Vagina (tissue), 2 donors: ENCODE measurements at places on chromosomes 13 and 19.

DNA sequence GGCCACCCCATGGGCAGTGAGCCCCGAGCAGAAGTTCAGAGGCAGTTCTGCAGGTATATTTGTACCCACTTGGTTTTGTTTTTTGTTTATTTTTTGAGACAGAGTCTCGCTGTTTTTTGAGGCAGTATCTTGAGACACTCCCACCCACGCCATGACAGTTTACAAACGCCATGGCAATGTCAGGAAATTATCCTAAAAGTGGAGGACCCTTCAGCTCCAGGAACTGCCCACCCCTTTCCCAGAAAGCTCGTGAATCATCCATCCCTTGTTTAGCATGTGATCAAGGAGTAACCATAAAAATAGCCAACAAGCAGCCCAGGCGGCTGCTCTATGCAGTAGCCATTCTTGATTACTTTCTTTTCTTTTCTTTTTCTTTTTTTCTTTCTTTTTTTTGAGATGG is 41.0 kb downstream of the CELF5 start:
- DNase-seq: no peak

- no peak for DNase-seq
Observed at GRCh38 chr19:45450012-45450333, 17.8 kb upstream of the FOSB start.

- DNase-seq: no peak
Observed at GRCh38 chr13:32044446-32044845, 12.9 kb downstream of the FRY start.

DNA sequence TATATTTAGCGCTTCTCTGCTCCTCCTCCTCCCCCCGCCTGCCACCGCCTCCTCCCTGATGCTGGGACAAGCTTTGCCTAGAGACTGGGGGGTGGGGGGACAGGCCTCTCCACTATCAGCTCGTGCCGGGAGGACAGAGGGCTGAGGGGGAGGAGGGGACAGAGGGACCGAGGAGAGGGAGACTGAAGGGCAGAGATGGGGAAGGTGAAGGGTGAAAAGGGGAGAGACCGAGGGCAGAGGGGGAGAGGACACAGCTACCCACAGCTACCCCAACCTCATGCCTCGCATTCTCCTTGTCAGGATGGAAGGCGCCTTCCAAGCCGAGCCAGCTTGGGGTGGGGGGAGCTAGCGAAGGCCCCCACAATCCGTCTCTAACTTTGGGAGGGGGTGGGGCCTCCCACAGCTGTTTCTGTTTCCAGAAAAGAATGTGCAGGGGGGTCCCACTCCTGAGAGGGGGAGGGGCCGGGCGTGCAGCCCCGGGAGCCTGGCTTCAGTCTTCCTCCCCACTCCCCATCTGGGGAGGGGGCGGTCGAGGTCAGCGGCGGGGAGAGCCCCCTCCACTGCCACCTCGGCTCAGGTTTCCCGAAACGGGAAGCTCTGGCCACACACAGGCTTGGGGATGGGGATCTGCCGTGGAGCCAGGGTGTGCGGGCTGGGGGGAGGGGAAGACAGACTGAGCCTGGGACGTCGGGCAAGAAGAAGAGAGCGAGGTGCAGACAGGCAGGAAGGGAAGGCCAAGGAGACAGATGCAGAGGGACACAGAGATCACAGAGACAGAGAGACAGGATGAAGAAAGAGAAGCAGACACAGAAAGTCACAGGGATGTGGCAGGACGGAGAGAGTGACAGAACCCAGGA is 1.6 kb downstream of the DACT3 start:
- DNase-seq: no peak

DNA sequence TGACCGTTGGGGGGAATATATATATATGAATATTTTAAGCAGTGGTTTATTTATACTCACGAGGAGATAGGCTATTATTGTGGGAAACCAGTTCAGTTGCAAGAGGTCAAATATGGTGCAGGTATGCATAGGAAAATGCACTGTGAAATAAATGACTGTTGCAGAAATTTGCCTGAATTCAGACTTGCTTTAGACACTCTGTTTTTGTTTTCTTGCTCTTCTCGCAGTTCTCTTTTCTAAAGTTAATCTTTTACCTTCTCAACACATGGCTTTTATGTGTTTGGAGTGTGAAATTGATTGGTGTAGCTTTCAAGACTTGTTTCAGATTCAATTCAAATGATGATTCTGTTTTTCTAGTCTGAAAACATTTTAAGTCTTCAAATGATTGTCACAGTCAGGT is 109.7 kb downstream of the LRCH1 start:
- no peak for DNase-seq

- DNase-seq: no peak
Observed at GRCh38 chr19:31943191-31943661, 402.2 kb upstream of the ZNF507 start.

DNA sequence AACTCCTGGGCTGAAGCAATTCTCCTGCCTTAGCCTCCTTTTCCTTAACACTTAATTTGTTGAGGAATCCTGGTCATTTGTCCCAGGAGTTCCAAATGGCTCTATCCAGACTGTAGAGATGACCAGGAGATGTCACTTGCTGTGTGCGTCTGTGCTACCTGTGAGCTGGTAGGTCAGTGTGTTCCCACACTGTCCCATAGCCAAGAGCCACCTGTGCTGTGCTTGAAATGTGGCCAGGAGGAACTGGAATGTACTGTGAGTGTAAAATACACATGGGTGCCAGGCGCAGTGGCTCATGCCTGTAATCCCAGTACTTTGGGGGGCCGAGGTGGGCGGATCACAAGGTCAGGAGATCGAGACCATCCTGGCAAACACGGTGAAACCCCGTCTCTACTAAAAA is 29.4 kb upstream of the KDM4B start:
- no peak for DNase-seq

DNA sequence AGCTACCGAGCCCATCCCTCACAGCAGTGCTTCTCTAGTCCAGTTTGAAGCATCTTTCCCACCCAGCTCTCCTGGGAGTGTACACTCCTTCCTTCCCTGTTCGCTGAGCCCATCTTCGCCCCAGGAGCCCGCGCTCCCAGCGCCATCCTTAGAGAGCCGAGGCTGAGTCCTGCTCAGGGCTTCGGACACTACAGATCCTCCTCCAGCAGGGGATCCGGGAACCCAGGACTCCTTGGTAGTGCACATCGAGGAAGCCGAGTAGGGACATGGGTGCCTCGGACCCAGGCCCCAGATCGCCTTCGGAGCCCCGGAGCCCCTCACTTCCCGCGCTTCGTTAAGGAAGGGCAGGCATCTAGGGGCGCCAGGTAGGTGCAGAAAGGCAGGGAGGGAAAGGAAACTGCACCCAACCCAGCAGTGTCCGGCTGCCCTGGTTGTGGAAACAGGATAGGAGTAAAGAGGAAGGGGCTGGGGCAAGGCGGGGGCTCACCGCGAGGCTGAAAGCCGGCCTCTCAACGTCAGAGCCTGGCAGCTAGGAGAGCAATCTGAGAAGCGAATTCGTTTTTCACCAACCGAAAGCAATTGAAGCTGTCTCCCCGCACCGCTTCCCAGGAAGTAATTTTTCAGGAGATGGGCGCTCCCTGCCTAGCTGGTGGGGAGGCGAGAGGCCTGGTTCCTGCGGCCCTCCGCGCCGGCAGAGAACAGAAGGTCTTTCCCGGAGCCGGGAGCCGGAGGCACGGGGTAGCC is 1.0 kb downstream of the PDX1 start:
- no peak for DNase-seq

- no peak for DNase-seq
Observed at GRCh38 chr13:40271931-40272775, 394.3 kb downstream of the FOXO1 start.
